ENCODE measurements at places on chromosomes 3 and 15.
A peak's percentile ranks its signal among the peaks of the same experiment; 100 is the strongest.

DNA sequence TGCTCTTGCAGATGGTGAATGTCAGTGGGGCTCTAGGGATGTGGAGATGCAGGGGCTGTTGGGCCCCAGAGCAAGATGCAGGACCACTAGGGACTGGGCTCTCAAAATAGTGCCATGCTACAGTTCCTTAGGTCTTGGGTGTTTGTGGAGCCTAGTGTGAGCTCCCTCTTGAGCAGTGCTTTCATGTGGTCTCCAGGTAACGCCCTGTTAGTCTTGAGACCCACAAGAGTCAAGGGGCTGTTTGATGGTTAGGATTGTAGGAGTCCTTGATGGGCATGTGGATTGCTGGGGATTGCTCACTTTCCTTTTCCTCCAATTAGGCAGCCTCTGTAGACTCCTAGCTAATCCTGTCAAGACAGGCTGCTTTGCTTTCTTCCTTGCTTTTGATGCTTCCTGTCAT, 56.0 kb downstream of the CCDC66 start:
- DNase-seq = no peak

GRCh38 chr15:51234176-51234927, 104.0 kb downstream of the CYP19A1 start:
- DNase-seq = no peak

DNA sequence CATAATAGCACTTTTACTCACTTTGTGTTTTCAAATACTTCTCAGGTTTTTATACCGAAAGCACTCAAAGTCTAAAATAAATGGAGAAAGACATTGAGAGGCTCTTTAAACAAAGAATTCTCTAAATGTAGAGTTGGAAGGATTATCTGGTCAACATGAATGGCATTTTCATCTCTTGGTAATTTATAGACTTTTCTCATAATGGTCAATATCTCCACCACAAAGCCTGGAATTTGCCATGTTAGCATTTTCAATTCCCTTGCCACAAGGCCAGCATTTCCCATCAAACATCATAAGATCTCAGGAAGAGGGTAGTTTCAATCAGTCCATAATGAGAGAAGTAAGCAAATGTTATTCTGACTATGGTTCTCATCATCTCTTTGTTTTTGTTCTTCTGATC, 293.0 kb downstream of the CADM2 start:
- no peak for DNase-seq

DNA sequence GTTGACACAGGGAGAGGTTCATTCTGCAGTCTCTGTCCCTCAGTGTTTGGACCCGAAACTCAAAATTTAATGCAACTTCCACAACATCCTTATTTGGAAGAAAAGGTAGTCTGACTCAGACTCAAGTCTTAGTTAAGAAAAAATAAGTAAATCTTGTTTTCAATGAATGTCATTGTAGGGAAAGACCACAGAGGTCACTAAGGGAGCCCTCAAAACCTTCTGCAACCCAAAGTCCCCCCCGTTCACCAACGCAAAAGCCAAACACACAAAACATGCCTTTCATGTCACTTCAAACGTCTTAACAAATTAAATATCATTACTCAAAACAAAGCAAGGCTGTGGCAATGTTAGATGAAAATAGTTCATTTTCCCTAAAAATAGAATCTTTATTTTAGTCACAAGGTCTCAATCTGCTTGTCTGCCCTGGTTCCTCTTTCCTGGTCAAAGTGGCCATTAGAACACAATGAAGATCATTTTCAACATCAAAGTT, 20.9 kb upstream of the SSUH2 start:
- no peak for DNase-seq

GRCh38 chr15:56939257-56939656, 20.8 kb downstream of the TCF12 start:
- no peak for DNase-seq

GRCh38 chr15:51861557-51862359, 32.3 kb downstream of the TMOD3 start:
- DNase-seq = peak; percentile 56

DNA sequence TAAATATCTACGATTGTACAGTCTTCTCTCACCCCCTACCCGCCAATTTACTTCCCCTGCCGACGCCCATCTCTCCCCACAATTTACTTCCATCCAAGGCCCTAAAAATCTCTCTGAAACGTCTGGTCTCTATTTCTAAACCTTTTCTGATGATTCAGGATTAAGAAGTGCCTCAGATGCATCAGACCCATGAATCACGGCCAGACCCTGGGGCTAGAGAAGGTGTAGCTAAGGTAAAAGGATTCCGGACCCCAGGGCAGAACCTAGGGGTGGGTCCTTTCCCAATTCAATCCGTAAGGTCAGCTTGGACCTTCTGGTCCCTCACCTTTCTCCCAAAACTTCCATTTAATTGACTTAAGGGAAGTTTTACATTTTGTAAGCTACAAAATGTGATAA, 46.4 kb downstream of the LRIG1 start:
- no peak for DNase-seq

DNA sequence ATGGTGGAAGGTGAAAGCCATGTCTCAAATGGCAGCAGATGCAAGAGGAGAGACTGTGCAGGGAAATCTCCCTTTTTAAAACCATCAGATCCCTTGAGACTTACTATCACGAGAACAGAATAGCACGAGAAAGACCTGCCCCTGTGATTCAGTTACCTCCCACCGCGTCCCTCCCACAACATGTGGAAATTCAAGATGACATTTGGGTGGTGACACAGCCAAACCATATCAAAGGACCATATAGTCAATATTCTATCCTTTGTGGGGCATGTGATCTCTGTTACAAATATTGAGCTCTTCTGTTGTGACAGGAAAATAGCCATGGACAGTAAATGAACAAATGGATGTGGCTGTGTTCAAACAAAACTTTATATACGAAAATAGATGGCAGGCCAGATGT, 77.2 kb upstream of the ACKR4 start:
- no peak for DNase-seq

- DNase-seq = peak; percentile 69
Observed at GRCh38 chr3:51024765-51025632, 350.3 kb downstream of the DOCK3 start.

DNA sequence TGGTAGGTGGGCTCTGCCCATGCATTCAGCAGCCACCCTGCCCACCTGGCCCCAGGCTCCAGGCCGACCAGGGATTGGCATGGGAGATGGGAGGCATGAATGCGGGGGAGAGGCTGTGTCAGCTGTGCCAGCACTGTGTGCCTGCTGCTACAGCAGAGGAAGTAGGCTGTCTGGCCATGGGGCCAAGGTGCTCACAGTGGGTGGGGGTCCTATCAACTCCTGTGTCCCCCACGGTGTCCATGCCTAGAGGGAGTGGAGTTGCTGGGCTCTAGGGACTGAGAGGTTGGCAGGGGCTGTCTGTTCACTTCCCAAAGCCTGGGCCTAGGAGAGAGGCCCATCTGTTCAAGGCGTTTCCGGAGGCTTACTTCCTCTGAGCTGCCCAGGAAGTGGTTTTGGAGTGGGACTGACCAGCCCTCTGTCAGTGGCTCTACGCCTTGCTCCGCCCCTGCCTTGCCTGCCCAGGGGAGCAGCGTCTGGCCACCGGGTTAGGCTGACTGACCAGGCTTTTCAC, 5.8 kb downstream of the PRKCD start:
- DNase-seq = no peak

GRCh38 chr15:80456517-80457492, 52.6 kb downstream of the ARNT2 start:
- DNase-seq = no peak

- no peak for DNase-seq
Observed at GRCh38 chr15:84880007-84880406, 4.5 kb upstream of the SLC28A1 start.

DNA sequence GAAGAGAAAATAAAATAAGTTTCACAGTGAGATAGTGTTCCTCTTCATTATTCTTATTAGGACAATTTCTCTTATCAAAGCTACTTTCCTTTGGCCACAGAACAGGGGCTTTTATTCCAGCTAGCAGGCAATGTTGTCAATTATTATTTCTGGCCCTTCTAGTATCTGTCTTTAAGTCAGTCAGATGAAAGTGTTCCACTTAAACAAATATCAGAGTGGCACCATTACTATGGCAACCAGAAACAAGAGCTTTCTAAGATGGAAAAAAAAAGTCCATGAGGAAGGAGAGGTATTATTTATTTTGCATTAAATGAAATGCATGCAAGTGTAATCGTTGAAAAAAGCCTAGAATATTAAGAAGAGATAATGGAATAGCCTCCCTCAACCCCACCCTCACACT, 426.4 kb downstream of the TUSC7 start:
- no peak for DNase-seq

GRCh38 chr15:59501597-59501996, 63.6 kb downstream of the FAM81A start:
- DNase-seq = no peak

- DNase-seq = no peak
Observed at GRCh38 chr3:193842832-193843473, 249.9 kb downstream of the OPA1 start.

DNA sequence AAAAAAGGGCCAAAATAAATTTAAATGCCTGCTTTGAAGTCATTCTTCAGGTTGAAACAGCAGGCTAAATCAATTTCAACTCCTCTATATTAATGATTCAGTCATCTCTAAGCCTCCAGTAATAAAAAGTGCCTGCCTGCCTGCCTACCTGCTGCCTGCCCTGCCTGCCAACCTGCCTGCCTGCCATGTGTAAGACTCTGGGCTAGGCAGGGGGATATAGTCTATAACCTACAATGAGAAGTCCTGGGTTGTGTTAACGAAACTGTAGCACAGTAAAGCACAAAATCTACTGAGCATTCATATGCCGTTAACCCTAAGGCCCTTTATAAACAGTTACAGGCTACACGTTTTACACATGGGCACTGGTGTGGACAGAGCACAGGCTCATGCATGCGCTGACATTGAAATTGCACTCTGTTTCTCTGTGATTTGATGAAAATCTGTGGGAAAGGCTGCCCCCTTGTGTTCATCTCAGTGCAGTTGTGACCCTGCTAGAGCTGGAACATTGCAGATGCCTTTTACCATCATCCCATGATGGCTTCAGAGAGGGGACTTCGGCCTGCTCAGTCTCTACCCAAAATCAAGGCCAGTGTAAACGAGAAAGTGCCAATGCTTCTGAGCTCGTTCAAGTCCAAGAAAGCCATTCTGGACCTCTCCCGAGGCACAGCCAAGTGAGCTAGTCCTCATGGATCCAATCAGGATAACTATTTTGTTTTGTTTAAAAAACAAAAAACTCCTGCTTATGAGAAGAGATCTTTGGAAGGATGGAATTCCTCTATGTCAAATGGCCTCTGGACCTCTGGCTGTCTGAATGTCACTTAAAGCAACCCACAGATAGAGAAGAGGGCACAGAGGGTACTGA, 64.6 kb downstream of the EFL1 start:
- DNase-seq = peak; percentile 16

- DNase-seq = no peak
Observed at GRCh38 chr3:64079369-64080150, 56.3 kb upstream of the PSMD6 start.

GRCh38 chr3:10437272-10437994, 68.0 kb downstream of the ATP2B2 start:
- DNase-seq = peak; percentile 38

DNA sequence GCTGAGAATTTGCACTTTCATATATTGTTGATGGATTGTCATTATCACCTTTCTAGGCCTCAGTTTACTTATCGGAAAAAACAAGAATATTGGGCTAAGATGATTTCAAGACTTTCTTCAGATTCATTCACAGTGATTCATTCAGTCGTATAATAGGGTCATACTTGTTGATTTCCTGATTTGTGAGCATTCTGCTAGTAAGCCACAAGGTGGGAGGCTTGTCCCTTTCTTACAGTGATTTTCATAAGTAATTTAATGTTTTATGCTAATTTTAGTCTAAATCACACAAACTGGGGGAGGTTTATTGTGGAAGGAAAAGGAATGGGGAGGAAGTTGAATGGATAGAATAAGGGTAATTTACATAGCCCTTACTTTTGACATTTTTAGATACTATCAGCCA, 126.8 kb upstream of the GOLGA6L4 start:
- no peak for DNase-seq

GRCh38 chr3:16362770-16363169, 97.8 kb downstream of the OXNAD1 start:
- DNase-seq = no peak

Measured in activated effector memory CD4-positive, alpha-beta T cell treated with Interleukin-2 at 50 U/mL for 16 hours (primary cell).